ENCODE measurements at places on chromosomes 11 and 22. TPM values are rescaled to one million over a fixed set of nuclear protein-coding genes. Genes with fewer than 3 reads are reported as not detected.
A peak's percentile ranks its signal among the peaks of the same experiment; 100 is the strongest.

DNA sequence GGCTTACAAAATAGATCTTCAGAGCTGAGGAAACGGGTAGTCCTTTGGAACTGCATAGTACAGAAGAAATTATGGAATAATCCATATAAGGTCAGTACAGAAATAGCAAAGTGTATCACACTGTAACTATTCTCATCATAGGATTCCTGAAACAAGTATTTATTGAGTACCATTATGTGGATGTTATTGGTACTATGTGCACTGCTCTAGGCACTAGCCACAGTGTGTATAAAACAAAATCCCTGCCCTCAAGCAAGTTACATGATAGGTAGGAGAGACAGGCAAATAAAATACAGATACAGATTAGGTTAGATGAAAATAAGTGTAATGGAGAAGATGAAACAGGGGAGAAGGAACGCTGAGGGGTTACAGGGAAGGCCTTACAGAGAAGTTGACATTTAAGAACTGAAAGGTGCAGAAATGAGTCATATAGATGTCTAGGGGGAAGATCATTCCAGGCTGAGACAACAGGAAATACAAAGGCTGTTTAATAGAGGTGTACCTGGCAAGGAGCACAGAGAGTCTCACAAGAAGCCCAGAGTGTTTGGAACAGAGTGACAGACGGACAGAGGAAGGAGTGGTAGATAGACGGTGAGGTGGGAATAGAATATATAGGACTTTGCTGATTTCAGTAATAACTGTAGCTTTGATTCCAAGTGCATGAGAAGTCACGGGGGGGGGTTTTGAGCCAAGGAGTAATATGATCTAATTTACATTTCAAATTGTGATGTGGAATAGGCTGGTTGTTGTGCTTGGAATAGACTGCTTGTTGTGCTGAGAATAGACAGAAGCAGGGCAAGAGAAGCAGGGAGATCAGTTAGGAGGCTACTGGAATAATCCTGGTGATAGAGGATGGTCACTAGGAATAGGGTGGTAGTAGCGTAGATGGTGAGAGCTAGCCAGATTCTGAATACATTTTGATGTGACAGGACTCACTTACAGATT is 13.7 kb downstream of the RNF141 start:
- no peak overlapping the region for H3K4me3 ChIP-seq
- H3K4me1 ChIP-seq: peaks cover 21% of the 10 kb centered on the region
- peak overlapping the region; percentile 36 for H3K27ac ChIP-seq
- DNase-seq: peak; percentile 49
- peaks cover 2% of the 10 kb centered on the region for H3K36me3 ChIP-seq

DNA sequence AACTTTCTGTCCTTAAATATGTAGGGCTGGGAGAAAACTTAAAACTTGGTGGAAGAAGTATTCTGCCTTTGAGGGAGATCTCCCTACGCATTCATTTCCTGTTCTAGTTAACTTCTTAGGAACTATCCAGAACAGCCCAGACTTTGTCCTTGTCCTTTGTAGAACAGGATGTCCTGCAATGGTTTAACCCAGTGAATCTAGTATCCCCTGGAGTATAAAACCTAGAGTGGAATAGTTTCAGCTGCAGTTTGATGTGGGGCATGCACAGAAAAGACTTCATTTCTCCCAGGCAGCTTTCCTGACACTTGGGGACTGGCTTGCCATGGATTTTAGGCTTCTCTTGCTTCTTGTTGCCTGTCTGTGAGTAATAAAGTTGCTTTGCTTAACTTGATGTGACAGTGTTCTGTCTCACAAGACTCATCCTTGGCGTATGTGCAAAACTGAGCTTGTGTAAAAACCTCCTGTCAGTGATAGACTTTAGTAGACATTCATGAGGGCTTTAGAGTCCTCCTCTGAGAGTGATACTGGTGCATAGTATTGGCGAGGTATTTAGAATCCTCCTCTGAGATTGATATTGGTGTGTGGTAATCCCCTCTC is 28.2 kb downstream of the ARHGAP42 start:
- no peak for DNase-seq
- peak overlapping the region; percentile 9 for H3K27ac ChIP-seq
- peaks cover 10% of the 10 kb centered on the region for H3K4me1 ChIP-seq

DNA sequence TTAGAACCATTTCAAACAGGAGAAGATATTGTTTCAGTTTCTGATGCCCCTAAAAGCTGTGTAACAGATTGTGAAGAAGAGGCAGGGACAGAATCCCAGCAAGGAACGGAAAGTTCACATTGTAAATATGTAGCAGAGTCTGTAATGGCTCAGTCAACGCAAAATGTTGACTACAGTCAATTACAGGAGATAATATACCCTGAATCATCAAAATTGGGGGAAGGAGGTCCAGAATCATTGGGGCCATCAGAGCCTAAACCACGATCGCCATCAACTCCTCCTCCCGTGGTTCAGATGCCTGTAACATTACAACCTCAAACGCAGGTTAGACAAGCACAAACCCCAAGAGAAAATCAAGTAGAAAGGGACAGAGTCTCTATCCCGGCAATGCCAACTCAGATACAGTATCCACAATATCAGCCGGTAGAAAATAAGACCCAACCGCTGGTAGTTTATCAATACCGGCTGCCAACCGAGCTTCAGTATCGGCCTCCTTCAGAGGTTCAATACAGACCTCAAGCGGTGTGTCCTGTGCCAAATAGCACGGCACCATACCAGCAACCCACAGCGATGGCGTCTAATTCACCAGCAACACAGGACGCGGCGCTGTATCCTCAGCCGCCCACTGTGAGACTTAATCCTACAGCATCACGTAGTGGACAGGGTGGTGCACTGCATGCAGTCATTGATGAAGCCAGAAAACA is 40.8 kb downstream of the IGLL1 start:
- no peaks in the 10 kb centered on the region for H3K27me3 ChIP-seq
- DNase-seq: peak; percentile 70
- H3K27ac ChIP-seq: no peak overlapping the region
- no peaks in the 10 kb centered on the region for H3K4me1 ChIP-seq

Gene H19
- polyA plus RNA-seq: 8.9 TPM

DNA sequence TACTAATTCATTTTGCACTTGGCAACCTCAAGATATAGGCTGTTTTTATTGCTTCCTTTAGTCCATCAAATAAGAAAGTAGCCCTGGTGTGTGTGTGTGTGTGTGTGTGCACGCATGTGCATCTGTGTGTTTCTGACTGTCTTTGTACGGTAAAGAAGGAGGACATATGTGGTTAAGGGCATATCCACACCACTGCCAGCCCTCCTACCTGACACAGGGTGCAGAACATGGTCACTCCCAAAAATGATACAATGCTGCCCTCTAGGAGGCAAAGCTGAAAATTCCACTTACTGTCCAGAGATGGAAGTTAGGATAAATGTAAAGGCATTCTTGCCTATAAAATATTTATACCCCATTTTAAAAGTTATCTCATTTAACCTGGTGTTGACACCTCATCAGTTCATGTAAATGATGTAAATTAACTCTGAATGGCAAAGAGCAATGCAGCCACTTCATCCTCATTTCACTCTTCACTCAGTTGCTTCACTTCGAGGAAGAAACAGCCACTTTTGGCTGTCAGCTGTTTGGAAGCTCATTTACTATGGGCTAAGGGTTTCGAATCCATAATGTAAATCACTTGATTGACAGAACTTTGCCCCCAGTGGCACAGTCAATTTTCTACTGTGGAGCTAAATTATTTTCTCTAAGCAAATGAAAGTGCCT is 83.1 kb upstream of the MTNR1B start:
- no peak overlapping the region for H3K27ac ChIP-seq
- H3K4me3 ChIP-seq: no peak overlapping the region
- no peaks in the 10 kb centered on the region for H3K27me3 ChIP-seq

DNA sequence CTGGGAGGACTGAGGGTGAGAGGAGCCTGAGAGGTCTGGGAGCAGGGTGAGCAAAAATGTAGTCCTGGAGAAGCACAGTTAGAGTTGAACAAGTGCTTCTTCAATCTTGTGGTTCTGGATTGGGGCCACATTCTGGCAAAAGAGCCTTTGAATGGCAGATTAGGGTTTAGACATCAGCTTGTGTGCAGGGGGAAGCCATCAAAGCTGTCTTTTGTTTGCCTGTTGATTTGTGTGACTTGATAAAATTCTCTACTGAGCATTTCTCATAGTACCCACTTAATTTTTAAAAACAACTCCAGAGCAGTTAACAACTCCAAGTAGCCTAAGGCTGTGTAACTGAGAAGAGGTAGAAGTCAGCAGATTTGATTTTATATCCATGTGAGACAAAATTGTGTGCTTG is 166.2 kb downstream of the FAT3 start:
- H3K4me1 ChIP-seq: no peaks in the 10 kb centered on the region
- no peak overlapping the region for H3K27ac ChIP-seq
- DNase-seq: no peak
- H3K27me3 ChIP-seq: no peaks in the 10 kb centered on the region
- H3K4me3 ChIP-seq: no peak overlapping the region
- no peaks in the 10 kb centered on the region for H3K36me3 ChIP-seq
